Inflammatory macrophage treated with lipopolysaccharide for 1 hour (primary cell): ENCODE measurements at places on chromosomes 6 and 20.

GRCh38 chr20:13461849-13462458, 176.8 kb downstream of the TASP1 start:
- DNase-seq = no peak

GRCh38 chr6:122009000-122009350, 390.5 kb upstream of the HSF2 start:
- DNase-seq = no peak

DNA sequence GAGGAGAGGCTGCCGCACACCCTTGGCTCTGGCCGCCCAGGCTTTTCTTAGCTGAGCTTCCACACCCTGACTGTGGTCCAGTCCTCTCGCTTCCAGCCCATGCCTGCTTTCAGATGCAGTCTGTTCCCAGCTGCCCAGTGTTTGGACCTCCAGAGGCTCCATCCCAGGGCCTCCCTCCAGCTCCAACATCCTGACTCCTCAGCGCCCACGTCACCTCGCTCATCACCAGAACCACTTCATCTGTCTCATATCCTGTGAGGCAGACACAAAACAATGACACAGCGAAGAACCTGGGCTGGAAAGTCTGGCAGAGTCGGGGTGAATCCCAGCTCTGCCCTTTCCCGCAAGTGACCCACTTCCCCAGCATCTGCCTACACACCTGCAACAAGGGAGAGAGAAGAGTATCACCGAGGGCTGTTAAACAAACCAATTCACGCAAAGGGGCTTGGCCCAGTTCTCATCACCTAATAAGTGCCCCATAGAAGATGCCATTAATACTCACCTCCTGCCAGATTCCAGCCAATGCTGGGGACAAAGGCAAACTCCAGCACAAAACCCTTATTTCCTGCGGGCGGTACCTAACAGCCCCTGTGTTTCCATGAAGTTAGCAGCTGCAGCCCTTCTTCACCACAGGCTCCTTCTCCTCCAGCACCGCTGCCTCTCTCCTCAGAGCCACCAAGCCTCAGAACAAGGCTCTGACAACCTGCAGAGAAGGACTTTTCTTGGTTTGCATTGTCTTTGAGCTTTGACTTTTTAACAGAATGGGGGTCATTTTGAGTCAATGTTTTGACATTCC, 133.4 kb upstream of the CDH4 start:
- no peak for DNase-seq

DNA sequence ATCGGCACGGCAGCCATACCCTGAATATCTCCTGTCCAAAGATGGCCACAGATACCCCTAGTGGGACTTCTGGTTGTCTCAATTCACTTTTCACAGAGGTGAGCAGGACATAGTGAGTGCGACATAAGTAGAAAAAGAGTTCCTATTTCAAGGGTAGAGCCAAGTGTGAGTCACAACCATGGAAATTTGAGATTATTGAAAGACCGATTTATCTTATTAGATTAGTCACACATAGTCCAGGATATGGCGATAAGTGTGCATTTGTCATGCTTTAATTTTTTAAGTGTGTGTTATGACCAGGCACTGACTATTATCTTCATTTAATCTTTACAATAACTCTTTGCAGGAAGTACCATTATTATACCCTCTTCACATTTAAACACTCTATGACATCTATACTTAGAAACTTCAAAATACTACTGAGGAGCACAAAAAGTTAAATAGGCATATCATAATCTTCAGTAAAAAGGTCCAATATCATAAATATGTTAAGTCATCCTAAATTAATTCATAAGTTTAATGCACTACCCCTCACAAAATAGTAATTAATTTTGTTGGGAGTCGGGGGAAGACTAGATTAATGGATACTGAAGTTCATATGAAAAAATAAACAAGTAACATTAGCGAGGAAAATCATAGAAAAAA, 13.4 kb upstream of the TNFAIP3 start:
- DNase-seq = peak; percentile 34

- DNase-seq = peak; percentile 65
These were observed 56.4 kb upstream of the DUSP22 start for GRCh38 chr6:235763-236360.

- DNase-seq = no peak
These were observed 49.7 kb upstream of the IFNGR1 start for GRCh38 chr6:137268911-137269310.

DNA sequence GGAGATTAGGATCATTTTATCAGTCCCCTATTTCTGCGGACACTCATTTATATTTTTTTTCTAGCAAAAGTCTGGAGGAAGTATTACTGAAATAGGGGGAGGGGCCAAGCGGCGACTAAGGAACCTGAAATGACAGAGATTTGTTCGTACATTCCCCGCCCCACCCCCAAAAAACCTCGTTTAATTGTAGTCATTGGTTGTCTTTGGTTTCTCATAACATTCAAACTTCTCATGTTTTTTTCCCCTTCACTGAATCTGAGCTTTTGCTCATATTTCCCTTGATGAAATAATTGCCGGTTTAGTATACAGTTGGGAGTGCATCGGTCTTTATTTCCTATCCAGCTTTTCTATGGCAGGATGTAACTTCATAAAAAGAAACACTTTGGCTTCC, 768 bp upstream of the FYN start:
- peak; percentile 48 for DNase-seq

GRCh38 chr6:42545226-42545773, 18.5 kb upstream of the UBR2 start:
- peak; percentile 88 for DNase-seq

- DNase-seq = no peak
These were observed 1.0 kb upstream of the LY6G6D start for GRCh38 chr6:31713991-31714684.

- DNase-seq = no peak
These were observed 38.7 kb upstream of the ECI2 start for GRCh38 chr6:4174042-4174441.

DNA sequence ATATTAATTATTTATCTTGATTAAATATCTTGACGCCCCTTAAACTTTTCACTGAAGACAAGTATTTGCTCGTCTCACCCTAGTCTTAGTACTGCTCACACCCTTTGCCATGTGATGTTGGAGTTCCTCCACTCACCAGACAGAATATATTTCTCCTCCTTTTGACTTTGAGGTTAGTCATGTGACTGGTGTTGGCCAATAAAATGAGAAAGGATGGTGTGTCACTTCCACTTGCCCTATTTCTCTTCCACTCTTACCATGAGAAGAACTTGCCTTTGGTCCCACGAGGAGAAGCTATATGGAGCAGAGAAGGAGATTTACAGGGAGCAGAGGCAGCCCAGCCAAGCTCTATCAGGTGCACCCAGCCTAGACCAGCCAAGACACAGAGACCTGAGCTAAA, 64.9 kb upstream of the TAB2 start:
- DNase-seq = no peak

GRCh38 chr6:20137837-20138236, 74.4 kb downstream of the MBOAT1 start:
- no peak for DNase-seq

DNA sequence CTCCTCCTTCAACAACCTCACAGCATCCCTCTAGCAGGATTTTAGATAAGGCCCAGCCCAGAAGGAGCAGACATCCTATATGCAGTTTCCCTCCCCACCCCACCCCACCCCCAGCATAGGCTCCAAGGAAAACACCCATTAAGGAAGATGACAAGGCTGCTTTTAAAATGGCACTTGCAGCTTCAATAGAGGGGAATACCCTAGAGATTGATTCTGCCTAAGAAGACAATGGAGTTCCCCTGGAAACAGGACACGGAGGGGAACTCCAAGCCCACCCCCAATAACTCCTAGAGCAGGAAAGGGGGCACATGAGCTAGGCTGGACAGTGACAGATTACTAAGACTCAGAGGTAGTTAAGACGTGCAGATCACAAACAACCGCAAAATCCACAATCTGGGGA, 34.7 kb downstream of the CPNE5 start:
- no peak for DNase-seq

DNA sequence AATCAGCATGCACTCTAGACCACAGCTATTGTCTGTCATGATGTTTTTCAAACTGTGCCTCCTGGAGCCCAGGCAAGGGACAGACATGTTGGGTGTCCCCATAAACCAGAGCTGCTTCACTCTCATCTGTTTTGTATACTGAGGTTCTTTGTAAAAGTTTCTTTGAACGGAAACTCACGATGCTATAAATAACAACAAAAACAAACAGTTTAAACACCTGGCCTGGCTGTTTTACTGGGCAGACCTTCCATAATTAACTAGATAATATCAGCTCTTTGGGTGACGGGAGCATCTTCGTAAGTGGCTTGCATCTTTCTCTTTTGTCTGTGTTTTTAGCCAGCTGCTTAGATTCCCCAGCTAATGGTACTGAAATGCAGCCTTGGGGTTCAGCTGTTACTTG, 190.3 kb downstream of the ZDHHC14 start:
- DNase-seq = no peak

DNA sequence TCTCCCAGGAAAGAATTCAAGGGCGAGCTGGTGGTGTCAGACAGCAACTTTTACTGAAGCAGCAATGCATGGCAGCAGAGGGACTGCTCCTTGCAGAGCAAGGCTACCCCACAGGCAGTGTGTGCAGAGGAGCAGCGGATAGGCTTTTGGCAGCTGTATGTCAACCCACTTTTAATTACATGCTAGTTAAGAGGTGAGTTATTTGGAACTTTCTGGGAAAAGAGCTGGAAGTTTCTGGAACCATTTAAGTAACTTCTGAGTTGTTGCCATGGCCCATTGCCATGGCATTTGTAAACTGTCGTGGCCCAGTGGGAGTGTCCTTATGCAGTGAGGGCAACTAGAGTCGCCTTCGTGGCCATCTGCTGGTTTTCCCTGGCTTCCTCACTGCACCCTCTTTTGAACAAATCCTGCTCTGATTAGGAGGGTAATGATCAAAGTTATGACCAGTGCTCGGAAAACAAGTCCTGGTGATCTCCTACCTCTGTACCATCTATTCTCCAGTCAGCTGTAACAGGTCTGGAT, 34.0 kb downstream of the BPIFB4 start:
- no peak for DNase-seq

DNA sequence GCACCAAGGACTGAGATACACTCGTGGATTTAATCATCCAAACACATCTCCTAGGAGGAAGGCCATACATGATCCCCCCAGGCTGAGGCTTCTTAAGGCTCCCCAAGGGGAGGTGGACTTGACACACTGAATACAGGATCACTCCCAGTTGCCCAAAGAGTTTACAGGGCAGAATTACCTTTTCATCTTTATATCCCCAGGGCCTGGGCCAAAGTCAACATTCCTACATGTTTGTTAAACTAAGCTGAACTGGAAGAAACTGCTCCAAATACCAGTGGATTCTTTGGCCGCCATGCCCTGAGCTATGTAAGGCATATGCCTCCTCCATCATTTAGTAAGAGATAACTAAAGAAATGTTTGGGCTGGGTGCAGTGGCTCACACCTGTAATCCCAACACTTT, 22.2 kb upstream of the SERPINB1 start:
- DNase-seq = no peak

GRCh38 chr6:147676495-147677199, 168.2 kb downstream of the SAMD5 start:
- DNase-seq = no peak

- DNase-seq = no peak
These were observed 136.1 kb downstream of the EYA4 start for GRCh38 chr6:133377219-133377618.

DNA sequence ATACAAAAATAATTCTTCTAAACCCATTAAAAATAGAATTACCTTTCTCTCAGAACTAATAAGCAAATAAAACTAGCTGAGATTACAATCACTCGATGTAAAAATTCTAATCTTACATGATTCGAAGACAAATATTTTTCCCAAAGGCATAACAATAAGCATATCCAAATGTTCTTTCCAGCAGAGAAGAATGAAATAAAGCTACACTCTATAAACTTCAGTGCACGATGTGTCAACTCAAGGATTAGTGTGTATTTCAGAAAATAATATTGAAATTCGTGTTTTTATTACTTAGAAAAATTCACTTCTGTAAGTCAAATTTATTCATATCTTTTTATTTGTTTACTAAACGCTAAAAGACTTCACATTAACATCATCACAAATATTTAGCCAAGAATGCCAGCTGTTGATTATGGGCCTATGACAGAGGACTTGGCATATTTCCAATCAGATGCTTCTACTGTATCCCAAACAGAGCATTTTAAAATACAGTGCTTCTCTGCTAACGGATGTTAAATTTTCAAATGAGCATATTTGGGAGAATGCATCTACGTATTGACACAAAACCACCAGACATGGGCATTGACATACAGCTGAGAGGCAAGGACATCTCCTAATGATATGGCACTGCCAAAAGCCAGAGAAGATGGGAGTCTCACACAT, 54.7 kb upstream of the PDE7B start:
- no peak for DNase-seq

GRCh38 chr6:105495515-105495914, 92.6 kb upstream of the PREP start:
- no peak for DNase-seq

- peak; percentile 42 for DNase-seq
These were observed 134.2 kb downstream of the GMDS start for GRCh38 chr6:2111162-2111677.

DNA sequence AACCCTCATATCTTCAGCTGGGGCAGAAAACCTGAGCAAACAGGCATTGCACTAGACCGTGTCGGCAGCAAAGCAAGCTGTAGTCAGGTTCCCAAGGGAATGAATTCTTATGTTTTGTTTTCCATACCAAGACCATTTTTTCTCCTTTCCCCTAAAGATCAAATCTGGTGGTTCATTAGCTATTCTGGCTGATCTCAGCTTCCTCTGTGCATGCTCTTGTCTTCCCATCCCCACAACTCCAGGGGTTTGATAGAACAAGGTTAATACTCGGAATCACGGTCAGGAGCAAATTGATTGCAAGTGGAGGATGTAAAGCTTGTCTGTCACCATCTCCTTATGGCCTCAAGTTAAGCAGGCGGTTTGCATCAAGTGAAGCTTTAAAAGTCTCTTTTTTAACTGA, 778.8 kb downstream of the KIF16B start:
- no peak for DNase-seq

- peak; percentile 25 for DNase-seq
These were observed 67.8 kb downstream of the TNFRSF21 start for GRCh38 chr6:47241742-47242482.

GRCh38 chr6:14379568-14379967, 262.0 kb downstream of the CD83 start:
- no peak for DNase-seq
